ENCODE measurements at places on chromosomes 12 and 14.
A peak's percentile ranks its signal among the peaks of the same experiment; 100 is the strongest.

DNA sequence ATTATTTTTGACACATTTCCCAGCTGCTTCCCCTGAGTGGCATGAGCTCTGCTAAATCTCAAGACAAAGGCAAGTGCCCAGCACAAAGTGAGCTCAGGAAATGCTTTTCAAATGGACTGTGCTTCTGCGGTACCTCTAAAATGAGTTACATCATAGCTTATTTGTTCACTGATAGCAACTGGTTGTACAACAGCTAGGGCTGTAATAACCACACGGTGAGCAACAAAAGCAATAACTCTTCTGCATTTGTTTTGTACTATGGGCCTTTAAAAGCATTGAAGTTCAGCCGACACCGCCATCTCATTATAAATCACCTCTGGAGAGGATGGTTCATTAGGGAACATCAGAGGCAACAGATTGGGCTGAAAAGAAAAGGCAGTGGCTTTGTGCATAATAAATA, 475.0 kb downstream of the GLT1D1 start:
- DNase-seq, result no peak

- no peak for DNase-seq
Observed at GRCh38 chr12:109625131-109625559, 51.6 kb downstream of the MVK start.

DNA sequence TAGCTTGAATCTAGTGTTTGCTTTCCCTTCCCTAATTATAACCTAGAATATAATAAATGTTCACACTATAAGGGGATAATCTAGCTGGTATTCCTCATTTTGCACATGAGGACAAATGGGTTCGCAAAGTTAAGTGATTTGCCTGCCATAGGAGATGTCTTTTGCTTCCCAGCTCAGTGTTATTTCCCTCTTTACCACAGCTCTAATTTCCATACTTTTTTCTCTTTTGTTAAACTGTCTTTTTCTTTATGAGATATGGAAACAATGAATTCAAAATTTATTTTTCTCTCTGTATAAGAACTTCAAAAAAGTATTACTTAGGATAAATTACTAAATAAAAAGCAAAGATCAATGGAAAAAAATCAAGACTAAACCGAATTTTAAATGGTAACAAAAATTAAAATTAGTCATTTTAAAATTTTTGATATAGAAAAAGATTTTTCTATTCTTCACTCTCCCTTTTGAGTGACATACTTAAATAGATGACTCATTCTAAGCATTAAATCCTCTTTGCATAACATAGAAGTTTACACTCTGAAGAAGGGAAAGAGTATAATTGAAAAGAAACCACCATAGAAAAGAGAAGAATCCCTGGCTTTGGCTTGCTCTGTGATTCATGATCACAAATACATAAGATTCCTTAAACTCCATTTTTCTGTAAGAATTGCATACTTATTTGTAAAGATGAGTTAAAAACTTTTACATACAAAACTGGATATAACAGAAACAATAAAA, 97.3 kb downstream of the INSM2 start:
- no peak for DNase-seq

DNA sequence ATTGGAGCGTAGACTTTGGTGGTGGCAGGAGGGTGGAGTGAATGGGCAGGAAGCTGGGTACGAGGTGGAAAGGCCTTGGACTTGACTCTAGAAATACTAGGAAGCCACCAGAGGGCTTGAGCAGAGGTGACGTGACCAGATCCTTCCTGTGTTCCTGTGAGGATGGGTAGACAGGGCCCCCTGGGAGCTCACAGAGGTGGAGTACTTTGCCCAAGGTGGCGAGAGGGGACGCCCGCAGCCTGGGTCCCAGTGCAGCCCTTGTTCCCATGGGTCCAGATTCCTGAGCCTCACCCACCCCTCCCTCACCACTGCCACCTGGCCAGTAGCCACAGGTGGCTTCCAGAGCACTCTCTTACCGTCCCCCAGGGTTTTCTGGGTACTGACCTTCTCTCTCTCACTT, 89.8 kb downstream of the KIF26A start:
- DNase-seq, result no peak

GRCh38 chr12:66746489-66747201, 67.8 kb upstream of the GRIP1 start:
- DNase-seq, result no peak

DNA sequence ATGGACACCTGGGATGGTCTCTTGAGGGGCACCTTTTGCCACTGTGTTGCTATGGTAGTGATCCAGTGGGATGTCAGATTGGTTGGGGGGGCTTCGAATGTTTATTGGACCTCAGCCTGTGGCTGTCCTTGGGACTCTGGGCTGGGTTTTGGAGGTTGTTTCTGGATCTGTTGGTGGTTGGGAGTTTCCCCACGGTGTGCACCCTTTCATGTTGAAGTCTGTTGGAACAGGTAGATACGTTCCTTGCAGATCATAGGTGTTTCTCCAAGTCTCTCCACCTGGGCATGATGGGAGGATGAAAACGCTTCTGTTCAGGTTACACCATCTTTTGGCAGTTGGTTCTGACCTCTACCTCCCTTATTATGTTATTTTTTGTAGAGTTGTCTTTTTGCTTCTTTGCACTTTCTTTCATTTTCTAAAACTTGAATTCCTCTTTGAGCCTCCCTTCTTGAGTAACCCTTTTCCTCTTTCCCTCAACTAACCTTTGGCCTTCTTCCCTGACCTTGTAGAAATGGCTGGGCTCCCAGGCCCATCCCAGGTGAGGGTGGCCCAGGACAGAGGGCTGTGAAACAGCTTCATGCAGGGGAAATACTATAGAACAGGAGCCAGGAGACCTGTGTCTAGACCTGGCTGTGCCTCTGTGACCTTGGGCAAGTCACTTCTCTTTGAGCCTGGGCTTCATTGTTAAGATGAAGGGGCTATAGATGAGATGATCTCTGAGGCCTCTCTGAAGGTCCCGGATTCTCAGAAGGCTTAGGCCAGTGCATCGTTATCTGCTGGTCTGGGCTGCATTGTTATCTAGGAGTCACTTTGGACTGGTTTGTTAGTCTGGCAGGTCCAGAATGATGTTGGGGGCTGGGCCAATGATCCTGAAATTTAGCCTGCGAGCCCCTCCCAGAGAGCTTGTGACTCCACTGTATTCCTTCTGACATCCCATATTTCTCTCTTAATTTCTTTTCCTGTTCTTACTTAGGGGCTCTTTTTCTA, 2.0 kb downstream of the ATN1 start:
- DNase-seq, result no peak

DNA sequence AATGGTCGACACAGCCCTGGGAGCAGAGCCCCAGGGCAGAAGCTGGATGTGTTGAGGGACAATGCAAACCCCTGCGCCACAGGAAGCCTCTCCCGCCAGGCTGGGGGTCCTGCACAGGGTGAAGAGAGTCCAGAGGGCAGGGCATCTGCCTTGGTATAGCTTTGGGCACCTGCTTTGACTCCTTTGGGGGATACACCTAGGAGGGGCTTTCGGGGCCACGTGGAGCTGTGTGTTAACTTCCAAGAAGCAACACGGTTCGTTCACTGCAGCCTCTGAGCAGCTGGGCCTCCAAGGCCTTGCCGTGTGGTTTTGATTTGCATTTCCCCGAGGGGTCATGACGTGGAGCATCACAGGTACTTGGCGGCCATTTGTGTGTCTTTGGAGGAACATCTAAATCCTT, 5.8 kb upstream of the PUS1 start:
- no peak for DNase-seq

- no peak for DNase-seq
Observed at GRCh38 chr12:54140588-54141388, 48.0 kb downstream of the SMUG1 start.

DNA sequence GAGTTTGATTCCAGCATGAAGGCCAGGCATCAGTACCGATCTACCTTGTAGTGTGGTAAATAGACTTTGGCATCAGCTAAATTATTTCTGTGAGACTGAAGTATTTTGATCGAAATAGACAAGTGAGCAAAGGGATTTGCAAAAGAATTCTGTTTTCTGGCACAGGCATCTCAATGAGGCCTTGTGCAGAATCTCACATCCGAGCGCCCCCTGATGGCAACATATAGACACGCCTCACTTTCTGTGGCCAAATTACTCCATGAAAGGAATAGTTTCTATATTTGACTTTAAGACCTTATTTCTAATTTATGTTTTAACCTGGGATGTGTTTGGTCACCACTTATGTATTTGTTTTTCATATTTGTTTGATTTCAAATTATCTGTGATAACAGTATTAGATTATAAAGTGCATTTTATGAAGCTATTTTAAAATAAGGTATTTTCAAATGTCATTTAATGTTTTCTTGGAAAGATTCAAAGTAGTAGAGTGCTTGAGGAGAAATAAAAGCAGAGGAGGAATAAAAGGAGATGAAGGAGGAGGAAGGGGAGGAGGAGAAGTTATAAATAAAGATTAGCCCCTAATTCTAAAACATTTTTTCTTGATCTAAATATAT, 731.9 kb downstream of the NRXN3 start:
- DNase-seq, result no peak

- no peak for DNase-seq
Observed at GRCh38 chr12:116939734-116940133, 29.0 kb downstream of the FBXW8 start.

DNA sequence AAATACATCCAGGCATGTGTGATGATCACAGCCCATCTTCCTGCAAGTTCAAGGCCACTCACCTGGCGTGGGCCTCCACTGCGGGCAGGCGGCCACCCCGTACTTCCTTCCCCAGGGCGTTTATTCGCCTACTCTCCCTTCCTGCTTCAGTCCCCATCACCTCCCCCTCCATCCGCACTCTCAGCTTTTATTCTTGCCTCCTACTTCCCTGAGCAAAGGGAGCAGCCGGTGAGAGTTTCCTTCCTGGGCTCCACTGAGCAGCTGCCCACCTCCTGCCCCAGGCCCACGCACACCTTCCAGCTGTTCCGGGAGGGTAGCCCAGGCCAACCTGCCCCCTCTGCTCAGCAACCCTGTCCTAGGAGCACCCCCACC, 4.1 kb downstream of the CYP46A1 start:
- no peak for DNase-seq

- DNase-seq, result no peak
Observed at GRCh38 chr14:75752907-75753594, 92.0 kb downstream of the TTLL5 start.

GRCh38 chr14:73796893-73797542, 54.6 kb upstream of the PTGR2 start:
- no peak for DNase-seq

DNA sequence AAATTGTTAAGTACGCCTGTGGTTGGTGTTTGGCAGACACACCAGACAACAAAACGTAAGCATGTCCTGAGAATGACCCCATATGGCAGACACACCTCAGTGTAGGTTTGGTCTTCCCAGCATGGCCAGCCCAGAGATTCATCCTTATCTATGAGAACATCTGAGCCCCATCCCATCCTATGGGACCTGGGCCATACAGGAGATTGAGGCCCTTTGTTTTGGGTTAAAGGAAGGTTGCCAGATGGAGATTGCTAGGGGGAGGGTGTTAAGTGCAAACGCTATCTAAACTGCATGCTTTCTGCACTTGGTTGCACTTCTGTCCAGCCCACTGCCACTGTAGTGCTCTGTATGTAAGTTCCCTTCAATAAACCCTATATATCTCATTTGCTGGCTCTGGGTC, 4.1 kb upstream of the PCNX4 start:
- DNase-seq, result no peak

GRCh38 chr12:82359115-82359478, 768 bp downstream of the METTL25 start:
- DNase-seq, result peak; percentile 3

GRCh38 chr14:98612434-98613200, 659.4 kb downstream of the BCL11B start:
- DNase-seq, result no peak

DNA sequence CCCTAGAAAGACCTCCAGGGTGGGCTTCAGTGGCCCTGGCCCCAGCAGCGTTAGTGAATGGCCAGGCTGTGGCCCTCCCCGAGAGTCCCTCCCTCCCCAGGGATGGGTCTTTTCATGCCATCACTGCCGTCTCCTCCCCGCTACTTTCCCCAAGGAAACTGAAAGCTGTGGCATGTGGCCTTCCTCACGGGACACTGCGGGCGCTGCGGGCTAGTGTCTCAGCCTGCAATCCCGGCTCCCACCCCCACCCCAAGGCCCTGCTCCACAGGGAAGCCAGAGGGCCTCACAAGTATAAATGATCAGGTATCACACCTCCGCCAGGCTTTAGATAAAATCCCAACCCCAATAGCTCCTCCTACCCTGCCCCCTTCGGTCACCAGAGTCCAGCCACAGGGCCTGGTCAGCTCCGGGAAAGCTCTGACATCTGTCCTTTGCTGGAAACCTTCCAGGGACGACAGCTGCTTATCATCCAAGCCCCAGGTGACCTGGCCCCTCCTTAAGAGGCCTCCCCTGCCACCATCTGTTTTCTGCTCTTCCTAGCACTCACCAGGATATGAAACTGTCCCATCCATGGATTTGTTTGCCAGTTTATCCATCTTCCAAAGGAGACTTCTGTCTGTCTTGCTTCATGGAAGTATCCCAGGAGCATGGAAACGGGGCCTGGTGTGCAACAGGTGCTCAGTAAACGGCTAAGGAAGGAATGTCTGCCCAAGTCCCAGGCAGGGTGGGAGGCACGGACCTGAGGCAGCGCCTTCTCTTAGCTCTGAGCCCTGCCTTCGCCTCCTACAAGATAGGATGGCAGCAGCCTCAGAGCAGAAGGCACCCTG, 31.6 kb downstream of the CCDC85C start:
- no peak for DNase-seq

GRCh38 chr12:122399592-122400373, 22.7 kb downstream of the CLIP1 start:
- DNase-seq, result peak; percentile 76

- DNase-seq, result no peak
Observed at GRCh38 chr14:27013678-27014077, 415.8 kb upstream of the NOVA1 start.

GRCh38 chr12:89386138-89386537, 33.8 kb upstream of the DUSP6 start:
- no peak for DNase-seq

- no peak for DNase-seq
Observed at GRCh38 chr12:2190085-2190484, 137.3 kb downstream of the CACNA1C start.

DNA sequence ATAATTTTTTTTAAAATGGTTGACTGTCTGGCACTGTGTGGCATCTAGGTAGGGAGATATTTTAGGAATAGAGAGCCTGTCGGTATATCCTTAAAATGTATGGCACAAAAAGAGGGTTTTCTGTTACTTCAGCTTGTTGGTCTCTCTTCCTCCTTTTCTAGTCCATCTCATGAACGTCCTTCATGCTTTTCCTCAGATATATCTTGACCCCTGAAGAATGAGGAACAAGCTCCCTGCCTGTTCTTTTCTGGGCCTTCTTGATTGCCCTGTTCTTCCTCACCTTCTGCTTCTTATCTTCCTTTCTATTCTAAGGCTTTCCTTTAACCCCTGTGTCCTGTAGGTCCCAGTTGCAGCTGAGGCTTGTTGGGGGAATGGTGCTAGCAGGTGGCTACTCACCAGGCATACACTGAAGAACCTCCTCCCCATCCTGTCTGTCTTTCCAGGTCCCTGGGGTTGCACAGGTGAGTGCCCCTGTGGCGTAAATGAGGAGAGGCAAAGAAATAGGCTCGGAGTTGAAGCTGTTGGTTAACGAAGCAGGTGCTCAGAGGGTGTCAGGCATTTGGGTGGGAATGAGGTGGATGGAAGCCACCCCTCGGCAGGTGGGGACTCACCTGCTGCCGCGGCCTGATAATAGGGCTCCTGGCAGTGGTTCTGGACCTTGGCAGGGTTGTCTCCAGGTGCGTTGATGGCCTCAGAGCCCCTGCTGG, 7.2 kb upstream of the C1R start:
- no peak for DNase-seq

- no peak for DNase-seq
Observed at GRCh38 chr14:61471297-61472005, 150.1 kb downstream of the PRKCH start.
